CD8-positive, alpha-beta memory T cell (primary cell): ENCODE measurements at places on chromosomes 2 and 18. TPM values are rescaled to one million over a fixed set of nuclear protein-coding genes. Genes with fewer than 3 reads are reported as not detected.
A peak's percentile ranks its signal among the peaks of the same experiment; 100 is the strongest.

NTSR2 gene
- total RNA-seq, result not detected

BOK gene
- total RNA-seq, result not detected

TMEM169 gene
- 0.73 TPM for total RNA-seq

DNA sequence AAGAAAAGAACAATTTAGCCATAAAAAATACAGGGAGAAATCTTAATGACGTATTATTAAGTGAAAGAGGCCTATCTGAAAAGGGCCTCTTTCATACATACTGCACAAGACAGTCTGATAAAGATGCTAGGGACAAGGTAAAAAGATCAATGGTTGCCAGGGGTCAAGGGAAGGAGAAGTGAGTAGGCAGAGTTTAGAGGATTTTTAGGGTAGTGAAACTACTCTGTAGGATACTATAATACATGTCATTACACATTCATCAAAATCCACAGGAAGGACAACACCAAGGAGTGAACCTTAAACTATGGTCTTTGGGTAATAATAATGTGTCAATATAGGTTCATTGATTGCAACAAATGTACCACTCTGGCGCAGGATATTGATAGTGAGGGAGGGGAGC is 289.3 kb downstream of the FSIP2 start:
- no peaks in the 10 kb centered on the region for H3K27me3 ChIP-seq
- H3K4me1 ChIP-seq, result no peaks in the 10 kb centered on the region
- no peaks in the 10 kb centered on the region for H3K36me3 ChIP-seq

DNA sequence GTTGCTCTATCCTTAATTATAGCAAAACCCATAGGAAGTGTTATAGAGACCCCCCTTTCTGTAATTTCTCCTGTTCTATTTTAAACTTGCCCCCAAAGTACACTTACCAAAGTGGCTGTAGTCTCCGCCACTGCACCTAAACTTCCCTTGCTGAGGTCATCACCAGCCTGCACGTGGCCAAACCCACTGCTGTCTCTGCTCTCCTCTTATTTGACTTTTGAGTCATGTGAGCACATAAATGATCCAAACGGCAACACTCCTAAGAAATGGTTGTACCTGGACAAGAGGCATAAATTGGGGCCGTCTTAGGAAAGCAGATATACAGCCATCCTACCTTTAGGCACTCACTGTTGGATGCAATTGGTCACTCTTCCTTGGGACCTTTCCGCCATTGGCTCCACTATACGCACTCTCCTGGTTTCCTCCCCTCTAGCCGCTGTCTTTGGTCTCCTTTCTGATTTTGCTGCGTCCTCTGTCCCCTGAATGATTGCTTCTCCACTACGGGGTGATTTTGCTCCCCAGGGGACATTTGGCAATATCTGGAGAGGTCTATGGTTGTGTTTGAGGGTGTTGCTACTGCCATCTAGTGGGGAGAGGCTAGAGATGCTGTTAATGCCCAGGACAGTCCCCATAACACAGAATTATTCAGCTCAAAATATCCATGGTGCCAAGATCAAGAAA is 19.2 kb upstream of the IL36G start:
- no peaks in the 10 kb centered on the region for H3K36me3 ChIP-seq
- no peak overlapping the region for H3K4me3 ChIP-seq
- H3K27ac ChIP-seq, result no peak overlapping the region
- DNase-seq, result no peak
- no peaks in the 10 kb centered on the region for H3K4me1 ChIP-seq

DNA sequence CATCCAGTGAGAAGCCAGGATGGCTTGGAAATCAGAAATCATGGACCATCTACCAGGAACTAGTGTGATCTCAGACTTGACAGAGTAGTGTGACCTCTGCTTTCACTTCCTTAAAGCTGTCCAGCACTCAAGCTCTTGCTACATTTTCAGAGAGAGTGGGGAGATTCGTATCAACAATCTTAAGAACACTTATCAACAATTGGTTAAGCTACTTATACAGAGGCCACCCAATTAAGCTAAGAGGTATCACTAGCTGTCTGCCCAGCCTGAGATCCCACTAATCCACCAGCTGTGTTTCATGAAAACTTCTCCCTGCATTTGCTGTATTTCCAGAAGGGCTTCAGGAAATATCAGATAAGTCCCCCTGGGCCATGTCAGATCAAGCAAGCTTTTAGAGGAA is 4.2 kb downstream of the RPRM start:
- H3K27me3 ChIP-seq, result peaks cover 18% of the 10 kb centered on the region
- no peak for DNase-seq
- no peak overlapping the region for H3K4me3 ChIP-seq
- peaks cover 21% of the 10 kb centered on the region for H3K4me1 ChIP-seq
- no peaks in the 10 kb centered on the region for H3K36me3 ChIP-seq

DNA sequence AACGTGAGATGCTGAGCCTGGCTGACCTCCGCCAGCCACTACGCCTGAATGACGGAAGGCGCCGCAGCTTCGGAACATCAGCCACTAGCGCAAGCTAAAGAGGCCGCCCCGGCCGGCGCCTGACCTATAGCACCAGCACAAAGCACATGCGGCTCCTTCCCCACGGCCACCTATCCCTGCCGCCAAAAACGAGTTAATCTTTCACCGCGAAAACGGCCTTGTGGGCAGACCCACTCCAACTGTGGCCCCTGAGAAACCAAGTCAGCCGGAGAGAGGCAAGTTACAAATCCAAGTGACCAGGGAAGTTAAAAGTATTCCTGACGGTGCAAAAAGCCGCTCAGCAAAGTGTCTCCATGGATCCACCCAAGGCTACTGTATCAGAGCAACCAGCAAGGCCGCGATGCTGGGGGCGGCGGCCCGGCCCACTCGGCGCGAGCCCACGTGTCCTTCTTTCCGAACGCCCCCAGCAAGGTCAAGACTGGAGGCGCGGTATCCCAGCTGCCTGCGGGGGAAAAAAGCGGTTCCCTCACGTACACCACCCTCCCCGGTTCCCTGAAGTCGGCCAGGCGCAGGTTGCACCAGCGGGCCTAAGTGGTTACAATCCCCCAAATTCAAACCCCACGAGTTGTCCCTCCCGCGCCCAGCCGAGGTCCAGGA is 575 bp downstream of the HSPD1 start:
- H3K27ac ChIP-seq, result peak overlapping the region; percentile 90
- DNase-seq, result peak; percentile 38
- peaks cover 52% of the 10 kb centered on the region for H3K4me1 ChIP-seq
- peak overlapping the region; percentile 95 for H3K4me3 ChIP-seq
- H3K36me3 ChIP-seq, result peaks cover 28% of the 10 kb centered on the region
